ENCODE measurements at places on chromosomes 5 and 9.

DNA sequence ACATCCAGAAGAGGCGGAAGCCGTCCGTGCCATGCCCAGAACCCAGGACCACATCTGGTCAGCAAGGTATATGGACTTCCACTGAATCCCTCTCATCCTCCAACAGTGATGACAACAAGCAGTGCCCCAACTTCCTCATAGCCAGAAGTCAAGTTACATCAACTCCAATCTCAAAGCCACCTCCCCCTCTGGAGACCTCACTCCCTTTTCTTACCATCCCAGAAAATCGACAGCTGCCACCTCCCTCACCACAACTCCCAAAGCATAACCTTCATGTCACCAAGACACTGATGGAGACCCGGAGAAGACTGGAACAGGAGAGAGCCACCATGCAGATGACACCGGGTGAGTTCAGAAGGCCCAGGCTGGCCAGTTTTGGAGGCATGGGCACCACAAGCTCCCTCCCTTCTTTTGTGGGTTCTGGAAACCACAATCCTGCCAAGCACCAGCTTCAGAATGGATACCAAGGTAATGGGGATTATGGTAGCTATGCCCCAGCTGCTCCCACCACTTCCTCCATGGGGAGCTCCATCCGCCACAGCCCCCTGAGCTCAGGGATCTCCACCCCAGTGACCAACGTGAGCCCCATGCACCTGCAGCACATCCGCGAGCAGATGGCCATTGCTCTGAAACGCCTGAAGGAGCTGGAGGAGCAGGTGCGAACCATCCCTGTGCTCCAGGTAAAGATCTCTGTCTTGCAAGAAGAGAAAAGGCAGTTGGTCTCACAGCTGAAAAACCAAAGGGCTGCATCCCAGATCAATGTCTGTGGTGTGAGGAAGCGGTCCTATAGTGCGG lies 130.3 kb upstream of the DMRT1 start:
- DNase-seq = no peak

DNA sequence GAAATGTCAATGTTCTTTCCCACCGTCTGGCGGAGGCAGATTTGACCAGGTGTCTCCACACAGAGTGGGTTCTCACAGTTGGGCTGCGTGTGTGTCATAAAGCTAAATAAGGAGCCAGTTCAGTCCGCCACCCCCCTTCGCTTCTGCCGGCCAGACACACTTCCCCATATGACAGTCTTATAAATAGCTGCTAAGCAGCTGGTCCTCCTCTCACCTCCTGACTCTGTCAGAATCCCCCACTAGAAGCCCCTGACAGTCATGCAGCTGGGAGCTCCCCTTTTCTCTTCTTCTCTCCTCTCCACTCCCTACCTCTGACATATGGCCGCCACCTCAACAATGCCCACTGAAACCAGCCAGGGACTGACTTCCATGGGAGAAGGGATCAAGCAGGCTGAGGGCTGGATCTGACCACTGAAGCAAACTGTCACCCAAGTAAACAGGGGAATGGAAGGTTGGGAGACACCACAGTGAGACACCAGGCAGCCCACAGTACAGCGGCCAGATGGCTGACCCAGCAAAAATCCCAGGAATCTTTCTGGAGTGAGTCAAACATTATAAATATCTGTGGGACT lies 141.9 kb upstream of the EFNA5 start:
- no peak for DNase-seq

- no peak for DNase-seq
These were observed 788 bp downstream of the ZNF346 start for GRCh38 chr5:177023303-177023664.

GRCh38 chr9:105416840-105417239 lies 31.0 kb upstream of the FSD1L start:
- DNase-seq = no peak

- DNase-seq = no peak
These were observed 74.3 kb upstream of the KLF9 start for GRCh38 chr9:70488793-70489105.

- DNase-seq = no peak
These were observed 97.7 kb upstream of the ANKRD55 start for GRCh38 chr5:56330806-56331205.

DNA sequence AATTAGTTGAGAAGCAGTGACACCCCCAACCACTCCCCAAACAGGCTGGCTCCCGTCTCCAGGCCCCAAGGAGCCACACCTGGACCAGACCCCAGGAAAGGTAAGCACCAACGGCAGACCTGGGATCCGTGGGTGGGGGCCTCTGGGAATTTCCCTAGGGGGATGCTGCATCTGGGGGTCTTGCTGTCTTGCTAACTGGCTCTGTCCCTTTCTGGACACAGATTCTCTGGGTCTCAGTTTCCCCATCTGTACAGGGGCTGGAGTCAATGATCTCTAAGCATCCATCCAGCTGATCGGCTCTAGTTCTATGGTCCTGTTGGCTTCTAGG lies 27.9 kb upstream of the IL17B start:
- DNase-seq = no peak

DNA sequence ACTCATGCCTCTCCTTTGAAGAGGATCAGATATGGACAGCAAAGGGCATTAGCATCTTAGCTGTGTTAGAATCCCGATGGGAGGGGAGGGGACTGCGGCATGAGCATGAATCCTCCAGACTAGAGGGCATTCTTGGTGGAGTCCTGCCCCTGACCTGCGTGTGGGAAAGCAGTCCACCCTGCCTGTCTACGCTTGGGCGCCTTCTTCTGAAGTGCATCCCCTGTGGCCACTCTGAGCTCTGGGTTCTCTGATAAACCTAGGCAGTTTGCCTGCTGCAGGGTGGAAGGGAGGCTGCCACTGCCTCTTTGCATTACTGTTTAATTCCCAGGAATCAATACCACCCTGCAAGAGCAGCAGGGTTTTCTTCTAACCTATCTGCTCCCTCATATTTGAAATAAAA lies 169.3 kb downstream of the INSYN2B start:
- no peak for DNase-seq

- no peak for DNase-seq
These were observed 21.0 kb downstream of the ESM1 start for GRCh38 chr5:54964405-54964804.

DNA sequence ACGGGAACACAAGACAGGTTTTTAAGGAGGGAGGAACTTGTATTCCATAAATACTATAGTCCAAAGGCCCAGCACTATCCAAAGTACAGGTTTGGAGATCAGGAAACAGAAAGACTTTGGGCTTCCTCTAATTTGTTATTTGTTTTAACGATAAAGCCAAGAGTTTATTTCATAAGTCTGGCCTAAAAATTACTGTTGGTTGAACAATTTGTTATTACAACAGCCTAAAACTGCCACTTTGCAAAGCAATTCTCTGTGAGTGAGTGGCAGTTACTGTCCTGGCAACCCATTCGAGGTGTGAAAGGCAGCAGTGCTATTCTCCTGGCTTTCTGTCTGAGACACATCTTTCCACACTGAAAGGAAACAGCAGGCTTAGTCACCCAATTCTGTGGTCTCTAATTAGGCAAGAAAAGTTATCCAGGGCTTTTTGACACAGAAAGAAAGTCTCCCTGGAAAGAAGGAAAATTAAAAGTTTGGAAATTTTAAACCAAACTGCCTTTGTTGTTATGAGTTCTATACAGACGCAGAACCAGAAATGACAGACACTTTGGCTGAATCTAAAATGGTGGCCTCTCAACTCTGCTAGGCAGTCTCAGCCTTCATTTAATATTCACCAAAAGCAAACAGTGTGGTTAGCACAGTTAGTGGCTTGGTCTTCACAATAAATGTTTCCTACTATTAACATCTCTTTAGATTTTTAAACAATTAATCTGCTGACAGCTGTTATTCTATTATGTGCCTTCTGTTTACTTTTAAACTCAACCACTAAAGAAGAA lies 33.9 kb downstream of the PSMB7 start:
- no peak for DNase-seq

GRCh38 chr5:98816582-98817222 lies 43.2 kb downstream of the RGMB start:
- DNase-seq = no peak

DNA sequence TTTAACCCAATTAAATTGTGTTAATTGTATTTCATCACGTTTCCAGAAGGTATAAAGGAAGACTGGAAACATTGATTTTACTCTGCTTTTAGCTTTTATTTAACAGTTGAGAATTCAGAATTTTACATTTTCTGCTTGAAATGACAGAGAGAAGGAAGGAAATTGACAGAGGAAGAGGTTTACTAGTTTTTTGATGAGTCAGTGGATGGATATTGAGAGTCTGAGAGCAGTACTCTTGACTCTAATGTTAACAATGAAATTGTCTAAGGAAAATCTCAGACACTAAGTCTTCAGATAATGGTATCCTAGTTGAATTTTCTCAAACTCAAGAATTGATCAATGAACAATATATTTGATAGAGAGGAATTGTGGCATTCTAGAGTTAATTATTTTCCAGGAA lies 60.6 kb downstream of the IPO11 start:
- DNase-seq = no peak

DNA sequence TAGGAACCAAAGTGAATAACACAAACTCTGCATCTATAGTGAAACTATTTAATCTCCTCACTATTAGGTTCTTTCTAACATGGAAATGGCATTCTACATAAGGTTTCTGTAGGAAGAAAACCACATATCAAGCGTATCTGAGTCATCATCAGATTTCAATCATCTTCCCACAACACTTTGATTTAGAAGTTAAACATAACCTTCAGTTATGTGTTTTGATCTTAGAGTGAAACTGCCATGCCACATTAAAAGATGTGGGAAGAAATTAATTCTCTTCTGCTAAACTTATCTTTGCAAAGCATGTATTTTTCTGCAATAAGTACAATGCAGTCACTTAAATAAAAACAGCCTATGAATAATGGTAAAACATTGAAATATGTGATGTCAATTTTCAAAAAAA lies 55.0 kb downstream of the MEF2C start:
- DNase-seq = no peak

GRCh38 chr5:7242118-7242710 lies 153.7 kb upstream of the ADCY2 start:
- DNase-seq = no peak

GRCh38 chr5:85132269-85132668 lies 747.6 kb upstream of the EDIL3 start:
- no peak for DNase-seq

All from stimulated activated CD8-positive, alpha-beta memory T cell treated with anti-CD3 and anti-CD28 coated beads, Interleukin-2, amount 100 ng/mL, for 1 hour (primary cell).